ENCODE measurements at places on chromosomes 12 and 14.

DNA sequence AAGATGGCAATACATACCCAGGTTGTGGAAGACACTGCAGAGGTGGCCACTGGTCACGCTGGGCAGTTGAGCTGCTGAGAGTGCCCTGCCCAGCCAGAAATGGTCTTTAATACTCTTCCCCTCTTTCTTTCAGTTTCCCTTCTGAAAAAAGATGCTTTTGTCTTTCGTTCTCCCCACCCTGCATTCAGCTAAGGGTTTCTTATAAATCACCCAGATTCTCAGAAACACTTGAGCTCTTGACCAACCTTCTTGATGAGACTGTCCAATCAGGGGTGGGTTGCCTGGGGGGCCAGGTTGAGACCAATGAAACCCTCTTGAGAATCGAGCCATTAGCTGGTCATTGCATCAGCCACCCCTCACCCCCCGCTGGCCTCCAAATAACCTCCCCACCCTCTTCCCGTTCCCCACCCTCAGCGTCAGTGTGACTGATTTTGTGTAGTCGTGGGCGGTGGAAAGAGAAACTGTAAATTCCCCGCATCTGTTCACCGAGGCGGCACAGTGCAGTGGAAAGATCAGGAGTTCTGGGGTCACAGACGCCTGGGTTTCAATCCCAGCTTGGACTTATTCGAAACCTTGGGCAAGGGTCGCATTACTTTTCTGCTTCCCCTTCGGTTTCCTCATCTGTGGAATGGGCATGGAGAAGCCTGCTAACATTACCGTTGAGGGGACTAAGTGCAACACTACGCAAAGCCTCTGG, 52.3 kb downstream of the SLC25A47 start:
- peak; percentile 76 for DNase-seq

DNA sequence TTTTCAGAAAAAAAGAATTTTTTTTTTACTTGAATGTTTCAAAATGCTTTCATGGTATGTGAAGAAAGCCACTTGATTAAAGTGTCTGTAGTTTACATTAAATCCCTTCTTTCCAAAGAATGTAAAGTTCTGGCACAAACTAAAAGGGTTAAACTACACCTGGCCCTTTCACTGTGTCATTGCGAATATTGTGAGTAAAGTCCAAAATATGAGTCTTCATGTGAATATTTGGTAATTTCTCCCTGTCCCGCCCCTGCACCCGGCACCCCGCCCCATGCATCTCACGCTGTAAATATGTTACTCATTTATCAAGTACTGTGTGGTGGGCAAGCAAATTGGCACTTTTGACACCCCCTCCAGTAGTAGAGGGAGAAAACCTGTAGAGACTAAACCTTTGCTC, 274.7 kb downstream of the TTC6 start:
- no peak for DNase-seq

DNA sequence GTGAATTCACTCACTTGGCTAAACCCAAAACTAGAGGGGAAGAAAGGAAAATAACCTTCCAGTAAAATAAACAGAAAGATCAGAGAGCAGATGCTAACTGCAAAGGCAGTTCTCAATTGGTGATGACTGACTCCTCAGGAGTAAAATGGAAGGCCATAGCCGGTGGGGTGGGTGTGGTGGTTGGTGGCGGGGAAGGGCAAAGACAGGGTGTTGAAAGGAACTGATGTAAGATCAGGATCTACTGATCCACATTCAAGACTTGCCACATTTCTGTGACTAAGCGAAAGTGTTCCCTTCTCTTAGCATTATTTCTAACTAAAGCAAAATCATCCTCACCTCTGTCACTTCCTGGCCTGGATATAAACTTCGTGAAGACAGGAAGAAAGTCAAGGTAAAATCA, 26.3 kb upstream of the TC2N start:
- no peak for DNase-seq

DNA sequence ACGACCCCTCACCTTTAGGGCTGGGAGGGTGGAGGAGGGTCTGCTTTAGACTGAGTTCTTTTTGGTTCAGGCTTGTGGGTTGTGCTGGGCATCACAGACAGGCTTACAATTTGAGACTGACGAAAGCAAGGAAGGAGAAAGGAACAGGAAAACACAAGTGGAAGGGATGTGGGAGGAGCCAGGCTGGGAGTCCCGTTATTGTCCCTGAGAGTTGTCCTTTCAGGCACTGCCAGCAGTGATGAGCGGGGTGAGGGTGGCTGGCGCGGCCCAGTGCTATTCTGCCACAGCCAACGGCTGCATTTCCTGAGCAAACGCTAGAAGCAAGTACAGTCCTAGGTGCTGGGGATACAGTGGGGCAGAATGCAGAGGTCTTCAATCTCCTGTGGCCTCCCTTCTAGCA, 29.2 kb upstream of the TSPAN9 start:
- no peak for DNase-seq

GRCh38 chr12:76024942-76025600, 6.5 kb downstream of the PHLDA1 start:
- no peak for DNase-seq

Measured in stimulated activated CD4-positive, alpha-beta T cell treated with anti-CD3 and anti-CD28 coated beads, Interleukin-2, amount 100 ng/mL, for 48 hours (primary cell).